Neural crest cell (in vitro differentiated cells): ENCODE measurements at places on chromosomes 4 and X. TPM values are rescaled to one million over a fixed set of nuclear protein-coding genes. Genes with fewer than 3 reads are reported as not detected.

- no peak overlapping the region for H3K27ac ChIP-seq
- peaks cover 19% of the 10 kb centered on the region for H3K36me3 ChIP-seq
- DNase-seq, result no peak
- H3K4me1 ChIP-seq, result no peaks in the 10 kb centered on the region
- no peak overlapping the region for H3K4me3 ChIP-seq
Observed at GRCh38 chrX:20237864-20238263, 28.8 kb downstream of the RPS6KA3 start.

Gene MAGEA4
- total RNA-seq, result not detected in 2 replicates

Gene SLC25A43
- total RNA-seq, result 6.1 and 6.9 TPM in 2 replicates

Gene NAP1L2
- 7.2 and 7.3 TPM in 2 replicates for total RNA-seq

DNA sequence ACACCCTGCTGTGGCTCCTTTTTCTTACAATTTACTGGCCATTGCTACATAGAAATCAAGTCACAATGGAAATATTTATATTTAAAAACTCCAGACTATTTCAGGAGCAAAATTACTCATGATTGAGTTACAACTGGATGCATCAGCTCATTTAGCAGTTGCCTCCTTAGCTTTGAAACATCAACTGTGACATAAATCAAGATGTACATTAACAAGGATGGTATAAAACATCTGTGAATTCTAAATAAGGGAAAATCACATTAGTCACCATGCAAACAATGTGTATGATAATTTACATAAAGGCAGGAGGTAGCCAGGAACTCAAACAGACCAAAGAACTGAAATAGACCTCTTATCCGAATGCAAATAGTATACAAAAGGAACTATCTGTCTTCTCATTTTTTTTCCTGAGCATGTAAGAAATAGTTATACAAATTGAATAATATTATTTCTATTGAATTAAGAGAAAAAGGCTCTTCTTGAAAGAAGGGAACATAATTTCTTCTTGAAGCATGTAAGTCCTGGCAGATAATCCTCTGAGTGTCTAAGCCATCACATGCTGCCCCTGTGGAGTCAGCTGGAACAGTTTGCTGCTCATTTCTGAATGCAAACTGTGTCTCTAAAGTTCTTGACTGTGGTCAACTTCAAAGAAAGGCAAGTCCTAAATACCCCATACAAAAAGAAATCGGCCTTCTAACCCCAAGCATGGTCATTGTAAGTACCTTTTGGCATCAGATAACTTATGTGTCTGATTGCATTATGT is 151.2 kb downstream of the NAA11 start:
- no peaks in the 10 kb centered on the region for H3K36me3 ChIP-seq
- H3K4me3 ChIP-seq, result no peak overlapping the region
- H3K27ac ChIP-seq, result no peak overlapping the region
- H3K4me1 ChIP-seq, result no peaks in the 10 kb centered on the region
- no peak for DNase-seq

- H3K36me3 ChIP-seq, result no peaks in the 10 kb centered on the region
- peaks cover 20% of the 10 kb centered on the region for H3K4me1 ChIP-seq
- H3K27ac ChIP-seq, result no peak overlapping the region
- no peak for DNase-seq
- no peak overlapping the region for H3K4me3 ChIP-seq
Observed at GRCh38 chrX:12700745-12701144, 90.5 kb upstream of the PRPS2 start.

DNA sequence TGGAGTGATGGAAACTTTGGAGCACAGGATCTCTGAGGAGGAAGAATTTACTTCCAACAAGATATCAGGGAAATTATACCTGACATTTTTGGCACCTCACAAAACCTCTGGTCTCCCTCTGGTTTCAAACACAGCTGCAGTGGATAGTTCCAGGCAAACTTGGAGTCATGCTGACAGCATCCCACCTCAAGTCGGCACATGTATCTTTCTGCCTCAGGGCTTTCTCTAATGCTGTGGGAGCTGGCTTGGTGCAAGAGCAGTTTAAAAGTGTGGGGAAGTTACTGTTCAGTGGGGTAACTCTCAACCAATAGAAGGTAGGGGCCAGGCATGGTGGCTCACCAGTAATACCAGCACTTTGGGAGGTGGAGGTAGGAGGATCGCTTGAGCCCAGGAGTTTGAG is 207.1 kb upstream of the NHS start:
- H3K36me3 ChIP-seq, result peaks cover 3% of the 10 kb centered on the region
- no peak overlapping the region for H3K4me3 ChIP-seq
- no peak for DNase-seq
- H3K4me1 ChIP-seq, result peaks cover 5% of the 10 kb centered on the region
- no peak overlapping the region for H3K27ac ChIP-seq

Gene ARX
- 0.16 and 0.20 TPM in 2 replicates for total RNA-seq
